ENCODE measurements at places on chromosomes 2 and 18. TPM values are rescaled to one million over a fixed set of nuclear protein-coding genes. Genes with fewer than 3 reads are reported as not detected.

TMEM247 gene
- not detected for total RNA-seq

OR6B2 gene
- total RNA-seq = not detected

SLC40A1 gene
- 7.5 TPM for total RNA-seq

NXPH2 gene
- not detected for total RNA-seq

ALPP gene
- total RNA-seq = not detected

RPS27A gene
- 3,043 TPM for total RNA-seq

CD226 gene
- not detected for total RNA-seq

ALK gene
- total RNA-seq = not detected

ACKR3 gene
- 0.89 TPM for total RNA-seq

CD28 gene
- not detected for total RNA-seq

THUMPD2 gene
- 11.5 TPM for total RNA-seq

NETO1 gene
- total RNA-seq = 7.1 TPM

PIEZO2 gene
- 1.1 TPM for total RNA-seq

GRCh38 chr2:85189606-85190270, 56.5 kb downstream of the TCF7L1 start:
- DNase-seq = no peak

DNA sequence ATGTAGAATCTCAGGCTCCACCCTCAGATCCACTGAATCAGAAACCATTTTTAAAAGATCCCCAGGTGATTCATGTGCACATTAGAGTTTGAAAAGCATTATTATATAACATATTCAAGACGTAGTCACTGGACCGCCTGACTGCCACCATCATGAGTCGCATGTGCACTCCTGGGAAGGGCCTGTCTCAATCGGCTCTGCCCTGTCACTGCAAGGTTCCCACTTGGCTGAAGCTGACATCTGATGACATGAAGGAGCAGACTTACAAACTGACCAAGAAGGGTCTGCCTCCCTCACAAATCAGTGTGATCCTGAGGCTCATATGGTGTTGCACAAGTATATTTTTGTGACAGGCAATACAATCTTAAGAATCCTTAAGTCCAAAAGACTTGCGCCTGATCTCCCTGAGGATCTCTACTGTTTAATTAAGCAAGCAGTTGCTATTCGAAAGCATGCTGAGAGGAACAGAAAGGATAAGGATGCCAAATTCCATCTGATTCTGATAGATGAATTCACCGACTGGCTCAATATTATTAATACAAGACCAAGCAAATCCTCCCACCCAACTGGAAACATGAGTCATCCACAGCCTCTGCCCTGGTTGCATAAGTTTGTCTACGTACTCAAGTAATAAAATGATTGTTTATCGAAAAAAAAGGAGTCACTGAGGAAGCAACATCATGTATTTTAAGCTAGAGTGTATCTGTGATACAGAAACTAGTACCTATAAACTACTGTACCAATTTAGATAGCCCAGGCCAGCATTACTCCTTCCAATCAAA, 26.2 kb downstream of the ATAD2B start:
- peak; percentile 26 for DNase-seq

DNA sequence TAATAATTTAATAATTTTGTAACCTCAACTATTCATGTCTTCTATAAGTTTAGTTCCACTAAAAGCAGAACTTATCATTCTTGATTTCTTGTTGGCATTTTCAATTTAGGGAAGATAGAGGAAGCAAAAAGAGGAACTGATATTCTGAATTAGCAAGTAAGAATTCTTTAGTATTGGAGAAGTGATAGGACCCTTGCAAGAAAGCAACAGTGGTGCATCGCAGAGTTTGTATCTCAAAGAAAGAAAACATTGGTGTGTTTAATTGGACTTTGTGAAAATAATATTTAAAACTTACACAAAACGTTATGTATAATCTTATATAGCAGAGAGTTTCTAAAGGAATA, 36.5 kb upstream of the TNFRSF11A start:
- DNase-seq = no peak

DNA sequence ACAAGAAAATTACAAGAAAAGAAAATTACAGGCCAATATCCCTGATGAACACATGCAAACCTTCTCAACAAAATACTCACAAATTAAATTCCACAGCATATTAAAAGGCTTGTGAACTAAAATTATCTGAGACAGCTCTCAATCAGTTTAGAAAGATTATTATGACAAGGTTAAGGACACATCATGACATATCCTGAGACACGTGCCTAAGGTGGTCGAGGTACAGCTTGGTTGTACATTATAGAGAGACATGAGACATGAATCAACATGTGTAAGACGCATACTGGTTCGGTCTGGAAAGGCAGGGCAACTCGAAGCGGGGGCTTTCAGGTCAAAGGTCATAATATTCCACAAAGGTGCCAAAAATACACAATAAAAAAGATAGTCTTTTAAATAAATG, 598.3 kb upstream of the REG3G start:
- DNase-seq = no peak

GRCh38 chr18:24065906-24066305, 51.4 kb downstream of the TTC39C start:
- DNase-seq = no peak

GRCh38 chr18:2146754-2147153, 424.6 kb downstream of the METTL4 start:
- DNase-seq = no peak

GRCh38 chr2:189236066-189236465, 56.5 kb upstream of the COL5A2 start:
- no peak for DNase-seq

- no peak for DNase-seq
These were observed 579 bp downstream of the LOXL3 start for GRCh38 chr2:74552914-74553811.

DNA sequence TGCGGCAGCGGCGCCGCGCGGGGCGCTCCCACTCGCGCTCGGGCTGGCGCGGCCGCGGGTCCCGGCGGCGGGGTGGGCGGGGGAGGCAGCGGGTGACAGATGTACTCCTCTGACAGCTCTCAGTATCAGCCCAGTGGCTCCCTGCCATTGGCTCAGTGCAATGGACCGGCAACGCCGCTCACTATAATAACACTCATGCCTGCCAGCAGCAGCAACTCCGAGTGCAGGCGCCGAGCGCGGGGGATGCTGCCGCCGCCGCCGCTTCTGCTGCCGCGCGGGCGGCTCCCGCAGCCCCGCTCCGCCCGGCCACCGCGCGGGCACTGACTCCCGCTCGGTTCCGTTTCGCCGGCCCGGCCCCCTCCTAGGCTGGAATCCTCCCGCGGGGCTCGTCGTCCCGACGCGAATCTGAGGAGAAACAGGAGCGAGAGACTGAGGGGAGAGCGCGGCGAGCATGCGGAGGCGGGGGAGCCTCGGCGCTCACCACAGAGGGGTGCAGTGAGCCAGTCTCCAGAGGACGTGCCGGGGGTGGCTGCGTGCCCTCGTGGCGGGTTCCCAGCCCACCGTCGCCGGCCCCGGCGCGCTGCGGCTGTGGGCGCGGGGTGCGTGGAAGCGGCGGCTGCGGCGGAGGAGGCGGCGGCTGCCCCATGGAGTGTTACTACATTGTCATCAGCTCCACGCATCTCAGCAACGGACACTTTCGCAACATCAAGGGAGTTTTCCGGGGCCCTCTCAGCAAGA, at the start of gene ZNF804A:
Gene ZNF804A, plus strand, starts transcription at position 214 of the 738 bp plus-strand sequence. Its CDS starts 431 bp downstream, at position 645.
- no peak for DNase-seq

DNA sequence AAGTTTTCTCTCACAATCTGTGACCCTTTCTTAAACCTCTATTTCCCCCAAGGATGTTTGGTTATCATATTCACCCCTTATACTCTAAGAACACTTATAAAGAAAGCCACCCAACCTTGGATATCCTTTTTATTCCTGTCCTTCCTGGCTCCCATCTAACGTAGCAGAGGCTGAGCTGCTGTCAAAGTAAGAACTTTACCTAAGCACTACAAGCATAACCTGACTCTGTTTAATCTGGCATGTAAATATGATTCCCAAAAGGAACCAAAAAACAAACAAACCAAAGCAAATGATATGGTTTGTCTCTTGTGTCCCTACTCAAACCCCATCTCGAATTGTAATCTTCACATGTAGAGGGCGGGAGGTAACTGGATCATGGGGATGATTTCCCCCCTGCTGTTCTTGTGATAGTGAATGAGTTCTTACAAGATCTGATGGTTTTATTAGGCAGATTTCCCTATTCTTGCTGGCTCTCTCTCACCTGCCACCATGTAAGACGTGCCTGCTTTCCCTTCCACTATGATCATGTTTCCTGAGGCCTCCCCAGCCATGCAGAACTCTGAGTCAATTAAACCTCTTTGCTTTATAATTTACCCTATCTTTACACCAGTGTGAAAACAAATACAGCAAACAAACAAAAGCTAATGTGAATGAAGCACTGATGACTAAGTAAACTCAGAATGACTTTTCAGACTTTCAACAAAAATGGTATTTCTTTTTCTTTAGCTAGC, 72.7 kb upstream of the SPOPL start:
- no peak for DNase-seq

GRCh38 chr2:37634914-37635503, 36.4 kb downstream of the CDC42EP3 start:
- no peak for DNase-seq

- no peak for DNase-seq
These were observed 118.6 kb downstream of the PARD3B start for GRCh38 chr2:204663816-204664425.

DNA sequence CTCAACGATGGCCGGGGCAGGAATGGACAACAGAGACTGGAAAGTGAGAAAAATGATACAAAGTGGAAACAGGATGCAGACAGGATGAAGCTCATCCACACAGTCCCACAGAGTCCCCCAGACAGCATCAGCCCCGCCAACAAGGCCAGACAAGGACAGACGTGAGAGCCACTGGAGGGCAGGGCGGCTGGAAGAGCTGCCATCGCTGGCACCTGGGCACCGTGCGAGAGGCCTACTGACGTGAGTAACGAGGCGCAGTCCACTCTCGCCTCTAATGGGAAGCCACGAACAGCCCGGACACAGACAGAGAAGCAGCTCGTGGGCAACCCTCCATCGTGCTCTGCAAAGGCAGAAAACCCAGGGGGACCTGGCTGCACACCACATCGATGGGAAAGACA, 17.1 kb downstream of the HDAC4 start:
- no peak for DNase-seq

DNA sequence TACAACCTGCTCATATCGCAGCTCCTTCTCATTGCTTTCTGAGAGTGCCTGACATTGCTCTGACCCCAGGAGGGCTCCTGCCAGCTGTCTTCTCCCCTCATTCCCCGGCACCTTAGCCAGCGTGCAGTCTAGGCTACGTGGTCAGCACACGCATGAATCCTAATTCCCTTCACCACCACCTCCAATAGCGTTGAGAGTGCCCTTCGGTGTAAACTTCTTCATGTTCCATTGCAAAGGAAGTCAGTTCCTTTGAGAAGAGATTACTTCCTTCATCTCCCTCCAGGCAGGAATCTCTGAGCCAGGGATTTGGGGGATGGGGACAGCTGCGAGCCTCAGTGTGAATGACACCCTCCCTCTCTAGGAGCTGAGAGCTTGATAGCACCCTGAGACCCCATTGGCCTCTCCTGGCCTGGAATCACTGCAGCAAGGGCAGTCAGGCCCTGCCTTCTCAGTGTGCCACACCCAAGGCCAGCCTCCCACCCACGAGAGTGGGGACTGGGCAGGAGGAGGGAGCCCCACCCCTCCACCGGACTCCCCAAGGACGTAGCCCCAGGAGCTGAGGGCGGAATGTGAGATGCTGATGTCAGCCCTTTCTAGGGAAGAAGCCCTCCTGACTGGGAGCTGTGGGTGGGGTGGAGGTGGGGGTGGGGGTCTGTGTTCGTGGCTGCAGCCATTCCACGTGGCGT, 53.4 kb downstream of the SLC66A2 start:
- DNase-seq = no peak

DNA sequence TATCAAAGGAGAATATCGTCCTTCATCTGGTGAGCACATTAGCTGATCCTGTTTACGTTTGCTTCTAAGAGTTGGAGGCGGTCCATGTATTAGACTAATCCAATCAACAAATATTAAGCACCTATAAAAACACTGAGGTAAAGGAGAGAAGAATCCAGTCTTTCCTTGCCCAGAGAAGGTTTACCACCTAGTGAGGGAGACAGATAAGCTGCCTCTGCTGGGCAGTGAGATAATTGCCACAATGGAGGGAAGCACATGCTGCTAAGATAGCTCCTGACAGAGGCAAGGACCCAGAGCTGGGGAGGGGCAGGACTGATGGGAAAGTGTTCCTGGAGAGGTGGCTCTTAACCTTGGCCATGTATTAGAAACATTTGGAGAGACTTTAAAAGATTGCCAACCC, 36.7 kb upstream of the ST8SIA5 start:
- DNase-seq = no peak

- DNase-seq = no peak
These were observed 970.2 kb downstream of the BCL11A start for GRCh38 chr2:59583173-59583765.
